T-helper 2 cell (primary cell): ENCODE measurements at places on chromosomes 12 and 14.
A peak's percentile ranks its signal among the peaks of the same experiment; 100 is the strongest.

- DNase-seq: peak; percentile 85
These were observed 89.5 kb upstream of the BCL2L14 start for GRCh38 chr12:11981121-11981733.

DNA sequence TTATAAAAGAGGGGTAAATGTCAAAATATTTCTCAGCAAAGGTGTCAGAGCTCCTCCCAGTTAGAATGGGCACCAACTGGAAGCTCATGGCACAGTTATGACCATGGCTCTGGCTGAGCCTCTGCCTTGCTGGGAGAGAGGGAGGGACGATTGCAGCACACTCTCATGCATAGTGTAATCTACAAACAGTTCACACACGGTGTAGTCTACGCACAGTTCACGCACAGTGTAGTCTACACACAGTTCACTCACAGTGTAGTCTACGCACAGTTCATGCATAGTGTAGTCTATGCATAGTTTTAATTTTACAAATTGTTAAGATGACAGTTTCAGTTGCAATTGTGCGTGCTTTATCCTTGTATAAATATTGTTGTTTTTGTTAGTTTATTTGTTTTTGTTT is 1474.6 kb upstream of the TMEM132C start:
- no peak for DNase-seq

DNA sequence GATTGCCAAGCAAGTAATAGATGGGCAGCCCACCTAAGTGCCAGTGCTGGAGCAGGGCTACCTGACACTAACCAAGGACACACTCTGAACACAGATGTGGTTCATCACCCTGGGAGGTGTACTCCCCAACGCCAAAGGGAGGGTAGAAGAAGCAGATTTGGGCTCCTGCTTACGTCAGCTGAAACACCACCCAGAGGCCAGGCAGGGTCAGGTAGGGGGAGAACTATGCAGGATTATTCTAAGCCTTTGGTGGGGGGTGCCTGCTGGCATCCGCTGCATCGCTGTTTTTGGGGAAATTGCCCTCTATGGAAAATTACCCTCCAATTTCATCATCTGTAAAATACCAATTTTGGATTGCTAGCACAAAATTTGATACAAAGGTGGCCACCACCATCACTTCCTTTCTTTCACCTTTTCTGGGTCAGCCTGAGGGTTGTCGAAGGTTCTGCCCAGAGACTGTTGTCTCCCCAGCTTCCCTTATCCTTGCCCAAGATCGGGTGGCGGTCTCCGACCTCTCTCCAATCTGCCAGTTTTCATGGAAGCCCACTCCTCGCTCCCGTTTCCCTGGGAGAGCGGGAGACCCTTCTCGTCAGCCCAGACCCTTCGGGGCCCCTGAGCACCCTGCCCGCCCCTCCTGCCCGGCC is 535 bp downstream of the BIN2 start:
- peak; percentile 78 for DNase-seq

- DNase-seq: no peak
These were observed 55.3 kb downstream of the ZFYVE21 start for GRCh38 chr14:103770902-103771301.
